Temporal lobe (tissue), 4 donors: ENCODE measurements at places on chromosomes 1 and 21. TPM values are rescaled to one million over a fixed set of nuclear protein-coding genes. Genes with fewer than 3 reads are reported as not detected.

Gene SPRR2B
- total RNA-seq, result not detected

Gene SLC35F3
- total RNA-seq, result 2.5 TPM

Gene KIF17
- total RNA-seq, result 5.2 TPM

Gene IFNLR1
- under 0.01 TPM for total RNA-seq

Gene IGSF3
- 118 TPM for total RNA-seq

Gene CAPN9
- total RNA-seq, result not detected
